ENCODE measurements at places on chromosomes 12 and 14.

- DNase-seq: no peak
These were observed 136.3 kb upstream of the PRICKLE1 start for GRCh38 chr12:42725809-42726208.

DNA sequence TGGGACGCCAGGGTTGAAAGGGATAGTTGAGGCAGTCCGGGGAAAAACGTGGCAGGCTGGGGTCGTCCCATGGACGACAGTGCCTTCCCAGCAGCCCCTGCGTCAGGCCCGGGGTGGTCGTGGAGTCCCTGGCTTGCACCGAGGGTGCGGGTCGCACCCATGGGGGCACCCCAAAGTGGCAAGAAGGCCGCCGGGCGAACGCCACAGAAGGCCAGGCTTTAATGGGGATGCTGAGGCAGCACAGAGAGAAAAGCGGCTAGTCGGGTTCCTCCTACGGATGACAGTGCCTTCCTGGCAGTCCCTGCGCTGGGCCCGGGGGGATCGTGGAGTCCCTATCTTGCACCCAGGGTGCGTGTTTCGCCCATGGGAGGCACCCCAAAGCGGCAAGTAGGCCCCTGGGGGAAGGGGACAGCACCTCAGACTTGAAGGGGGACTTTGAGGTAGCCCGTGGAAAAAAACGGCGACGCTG is 158.6 kb upstream of the ALG10B start:
- no peak for DNase-seq

- DNase-seq: no peak
These were observed 321.8 kb upstream of the E2F7 start for GRCh38 chr12:77387214-77387613.

DNA sequence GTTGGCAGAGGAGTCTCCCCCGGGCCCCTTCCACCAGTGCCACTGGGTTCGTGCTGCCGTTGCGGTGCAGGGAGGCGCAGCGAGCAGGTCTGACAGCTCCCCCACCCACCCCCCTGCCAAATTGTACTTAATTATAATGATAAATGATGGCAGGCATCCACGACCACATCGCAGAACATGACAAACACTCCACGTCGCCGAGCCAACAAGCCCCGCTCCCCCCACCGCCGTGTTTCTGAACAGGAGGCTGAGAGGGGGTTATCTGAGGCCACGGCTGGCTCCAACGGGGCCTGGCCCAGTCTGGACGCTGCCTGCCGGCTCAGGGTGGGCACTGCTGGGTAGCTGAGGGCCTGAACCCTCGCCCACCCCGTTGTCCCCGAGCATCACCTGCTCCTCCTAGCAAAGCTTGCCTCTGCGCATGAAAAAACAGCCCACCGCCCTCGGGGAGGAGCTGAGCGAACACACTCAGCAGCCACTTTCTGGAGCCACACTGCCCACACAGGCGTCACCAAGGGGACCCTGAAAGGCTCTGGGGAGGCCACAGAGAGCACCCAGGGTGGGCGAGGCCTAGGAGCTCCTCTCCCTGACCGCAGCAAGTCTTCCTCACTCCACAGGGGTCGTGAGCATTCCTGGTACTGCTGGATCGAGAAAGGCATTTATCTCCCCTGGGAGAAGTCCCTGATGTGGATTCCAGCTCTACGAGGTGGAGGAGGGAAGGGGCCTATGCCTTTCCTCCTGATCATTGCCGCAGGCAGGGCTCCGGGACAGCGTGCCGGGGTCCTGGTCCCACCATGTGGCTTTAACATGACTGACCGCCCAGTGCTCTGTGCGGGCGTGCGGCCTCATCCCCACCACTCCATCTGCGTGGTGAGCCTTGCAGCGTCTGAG is 35.4 kb upstream of the DIO3 start:
- DNase-seq: no peak

- DNase-seq: no peak
These were observed 65.0 kb downstream of the GALNT9 start for GRCh38 chr12:132264086-132265010.

DNA sequence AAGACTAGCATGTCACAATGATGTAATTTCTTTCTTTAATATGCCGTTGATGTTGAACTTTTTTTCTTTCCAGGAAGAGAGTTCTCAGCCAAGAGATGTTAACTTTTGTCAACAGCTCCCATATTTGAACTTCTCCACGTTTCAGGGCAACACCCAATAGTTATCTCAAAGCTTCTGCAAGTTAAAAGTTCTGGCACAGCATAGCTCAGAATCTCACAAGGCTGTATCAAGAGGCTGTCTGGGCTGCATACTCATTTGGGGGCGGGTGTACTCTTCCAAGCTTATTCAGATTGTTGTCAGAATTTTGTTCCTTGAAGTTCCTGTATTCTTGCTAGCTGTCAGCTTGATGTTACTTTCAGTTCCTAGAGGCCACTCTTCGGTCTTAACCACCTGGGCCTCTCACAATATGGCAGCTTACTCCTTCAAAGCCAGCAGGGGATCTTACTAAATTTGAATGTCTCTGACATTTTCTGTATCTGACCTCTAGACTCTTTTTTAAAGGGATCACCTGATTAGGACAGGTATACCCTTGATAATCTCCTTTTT is 38.9 kb downstream of the KCNC2 start:
- no peak for DNase-seq

DNA sequence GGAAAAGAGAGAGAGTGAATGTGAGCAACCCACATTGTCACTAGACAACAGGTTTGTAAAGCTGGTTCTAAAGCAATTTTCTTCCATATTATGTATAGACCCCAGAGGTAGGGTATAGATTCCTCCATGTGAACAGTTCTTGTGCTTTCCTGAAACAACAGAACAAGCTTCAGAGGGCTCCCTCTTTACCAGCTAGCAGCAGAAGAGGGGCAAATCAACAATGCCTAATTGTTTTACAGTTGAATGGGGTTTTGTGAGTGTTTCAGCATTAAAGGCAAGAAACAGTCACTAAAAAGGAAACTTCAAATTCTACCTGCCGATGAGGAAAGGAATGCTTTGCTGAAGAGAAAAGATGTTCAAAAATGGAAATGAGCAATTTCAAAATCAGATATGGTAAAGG is 341.2 kb upstream of the KITLG start:
- no peak for DNase-seq

GRCh38 chr12:27474344-27474743 is 27.8 kb downstream of the SMCO2 start:
- DNase-seq: no peak

DNA sequence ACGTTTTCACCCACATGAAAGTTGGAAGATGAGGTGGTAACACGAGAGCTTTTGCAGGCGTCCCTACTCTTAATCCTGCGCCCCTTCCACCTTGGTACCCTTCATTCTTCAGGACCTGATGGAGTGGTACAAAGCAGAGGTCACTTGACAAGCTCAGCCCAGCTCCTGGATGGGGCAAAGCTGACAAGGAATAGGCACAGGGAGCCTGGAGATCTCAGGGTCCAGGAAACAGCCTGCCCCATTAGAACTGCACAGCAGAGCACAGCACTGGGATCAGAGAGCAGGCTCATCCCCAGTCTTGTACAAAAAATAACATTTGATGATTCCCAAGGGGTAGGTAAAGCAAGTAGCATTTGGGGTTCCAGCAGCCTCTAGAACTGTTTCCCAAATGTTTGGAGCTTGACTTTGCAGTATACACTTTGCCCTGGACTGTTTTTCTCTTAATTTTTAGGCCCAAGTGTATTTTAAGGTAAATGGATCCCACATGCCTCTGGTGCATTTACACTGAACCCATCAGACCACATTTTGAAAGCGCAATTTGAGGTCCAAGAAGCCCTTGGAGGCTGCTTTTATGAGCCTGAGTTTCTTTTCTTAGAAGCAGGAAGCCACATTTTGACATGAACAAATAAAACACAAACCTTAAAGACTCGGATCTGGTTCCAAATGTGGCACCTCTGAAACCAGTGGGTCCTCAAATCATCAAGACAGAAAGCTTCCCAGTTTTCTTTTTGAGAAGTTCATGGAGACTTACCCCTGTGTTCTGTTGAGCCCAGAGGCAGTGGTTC is 633 bp downstream of the TC2N start:
- DNase-seq: no peak

- DNase-seq: peak; percentile 7
These were observed at the start of gene LTBR for GRCh38 chr12:6383572-6384498. Gene LTBR (plus strand): TSS chr12:6384162. CDS start chr12:6384359, 197 bp downstream.

DNA sequence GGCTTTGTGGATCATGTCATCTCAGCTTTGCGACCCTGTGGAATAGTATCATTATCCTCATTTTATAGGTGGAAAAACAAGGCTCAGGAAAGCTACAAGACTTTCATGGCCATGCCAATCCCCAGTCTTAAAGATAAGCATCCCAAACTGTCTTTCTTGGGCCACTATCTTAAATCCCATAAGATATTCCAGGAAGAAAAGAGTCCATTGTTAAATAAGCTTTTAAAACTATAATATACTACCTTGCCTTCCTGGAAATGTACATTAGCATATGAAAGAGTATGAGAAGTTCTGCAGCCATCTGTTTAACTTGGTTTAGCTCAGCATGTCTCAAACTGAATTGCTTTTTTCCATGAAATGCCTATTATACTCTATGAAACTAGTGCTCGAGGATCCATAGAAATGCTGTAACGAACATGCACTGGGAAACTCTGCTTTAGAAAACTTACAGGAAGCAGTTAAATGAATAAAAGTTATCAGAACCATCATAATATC is 77.1 kb downstream of the B4GALNT3 start:
- no peak for DNase-seq

DNA sequence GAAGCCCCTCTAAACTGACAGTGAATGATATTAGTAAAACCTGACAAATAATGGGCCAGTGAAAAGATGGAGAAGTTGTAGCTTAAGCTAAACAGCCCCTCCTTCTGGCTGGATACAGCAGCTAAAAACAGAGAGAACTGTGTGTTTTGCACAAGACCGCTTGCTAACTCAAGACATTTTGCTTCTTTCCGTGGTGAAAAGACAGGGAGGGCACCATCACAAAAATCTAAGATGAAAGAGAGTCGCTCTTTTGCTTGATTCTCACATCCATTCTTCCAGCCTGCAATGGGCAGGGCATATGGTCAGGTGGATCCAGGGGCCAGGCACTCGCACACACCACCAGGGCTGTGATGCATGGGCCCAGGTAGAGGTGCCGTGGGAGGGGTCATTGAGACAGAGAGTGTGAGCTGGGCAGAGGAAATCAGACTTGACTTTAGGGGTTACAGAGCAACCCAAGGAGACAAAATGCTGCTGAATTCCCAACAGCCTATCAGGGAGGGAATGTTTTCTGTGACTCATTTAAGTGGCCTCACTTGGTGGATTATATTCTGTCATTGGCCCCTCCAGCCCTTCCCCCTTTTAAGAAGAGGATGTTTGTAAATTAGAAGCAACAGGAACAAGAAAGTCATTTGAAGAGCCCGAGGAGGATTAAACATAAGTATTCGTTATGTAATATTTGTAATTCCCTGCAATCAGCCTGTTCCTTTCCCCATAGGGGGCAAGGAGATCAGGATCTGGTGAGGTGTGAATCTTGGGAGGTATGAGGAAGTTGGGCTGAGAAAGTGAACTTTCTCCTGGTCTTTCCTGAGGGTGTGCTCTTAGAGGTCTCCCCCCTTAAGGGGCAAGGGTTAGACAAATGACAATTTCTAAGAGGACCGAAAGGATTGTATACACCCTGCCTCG is 12.3 kb downstream of the EMP1 start:
- DNase-seq: peak; percentile 41

DNA sequence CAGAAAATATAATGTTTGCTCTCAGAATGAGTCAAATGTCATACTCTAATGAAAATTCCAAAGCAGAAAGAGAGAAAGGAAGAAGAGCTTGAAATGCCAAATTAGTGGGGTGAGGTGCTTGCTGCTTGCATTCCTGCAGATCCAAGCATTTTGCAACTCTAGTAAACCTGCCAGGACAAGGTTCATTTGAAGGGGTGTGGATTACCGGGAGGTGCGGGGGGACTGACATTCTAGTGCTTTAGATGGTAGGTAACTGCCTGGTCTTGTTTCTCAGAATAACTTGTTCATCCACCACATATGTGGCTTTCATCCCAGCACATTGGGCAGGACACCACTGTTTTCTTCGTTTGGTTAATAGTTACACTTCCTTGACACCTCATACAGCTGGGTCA is 144.4 kb downstream of the AKAP6 start:
- no peak for DNase-seq

DNA sequence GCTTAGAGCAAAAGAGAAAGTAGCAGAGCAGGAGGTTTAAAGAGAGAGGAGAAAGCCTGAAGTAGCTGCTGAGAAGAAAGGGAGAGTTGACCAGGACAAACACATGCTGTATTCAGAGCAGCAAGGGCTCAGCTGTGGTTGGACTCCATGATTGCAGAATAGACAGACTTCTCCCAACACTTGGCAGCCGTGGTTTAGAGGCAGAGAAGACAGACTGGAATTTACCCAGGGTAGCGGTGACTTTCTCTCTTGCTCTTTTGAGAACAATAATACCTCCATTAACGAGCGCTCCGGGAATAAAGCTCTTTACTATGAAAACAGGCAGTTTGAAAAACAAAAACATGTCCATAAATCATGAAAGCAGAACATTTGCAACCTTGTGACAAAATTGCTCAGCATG is 21.4 kb upstream of the IGF1 start:
- DNase-seq: no peak

DNA sequence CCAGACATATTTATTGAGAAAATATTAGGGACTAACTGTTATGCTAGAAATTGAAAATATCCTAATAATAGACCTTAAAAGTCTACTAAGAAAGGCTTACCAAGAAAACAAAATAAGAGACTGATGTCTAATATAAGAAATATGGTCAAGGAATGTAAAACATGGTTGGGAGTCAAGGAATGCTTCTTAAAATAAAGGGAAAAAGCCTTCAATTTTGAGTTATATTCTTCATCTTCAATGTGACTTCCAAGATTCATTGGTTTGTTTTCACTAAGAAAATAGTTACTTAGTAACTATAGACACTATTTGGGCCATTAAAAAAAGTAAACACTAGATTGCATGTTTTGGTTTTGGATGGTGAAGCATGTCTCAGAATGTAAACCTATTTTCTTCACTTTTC is 88.1 kb upstream of the ETV6 start:
- DNase-seq: no peak

- DNase-seq: no peak
These were observed 371.4 kb upstream of the TMTC1 start for GRCh38 chr12:30155001-30155730.

DNA sequence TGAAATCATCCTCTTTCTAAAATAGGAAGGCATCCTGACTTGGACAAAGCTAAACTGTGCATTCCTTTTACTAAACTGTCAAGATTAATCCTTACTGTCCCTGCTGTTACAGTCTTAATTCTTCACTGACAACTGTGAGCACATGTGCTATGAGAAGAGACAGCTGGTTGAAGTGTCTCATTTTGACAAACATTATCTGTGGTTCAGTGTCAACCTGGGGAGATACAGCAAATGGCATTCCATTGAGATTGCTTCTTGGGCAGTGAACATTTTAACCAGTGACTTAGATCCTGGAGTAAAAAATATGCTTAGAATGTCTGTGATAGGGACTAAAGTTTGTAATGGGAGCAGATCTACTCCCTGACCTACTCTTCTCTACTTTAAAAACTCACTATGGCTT is 552.6 kb upstream of the ATP2B1 start:
- no peak for DNase-seq

Data from T-cell (primary cell).